Activated T-cell treated with anti-CD3 and anti-CD28 coated beads, Interleukin-2, amount 50 U/mL, for 72 hours (primary cell): ENCODE measurements at places on chromosomes 2 and 18.

DNA sequence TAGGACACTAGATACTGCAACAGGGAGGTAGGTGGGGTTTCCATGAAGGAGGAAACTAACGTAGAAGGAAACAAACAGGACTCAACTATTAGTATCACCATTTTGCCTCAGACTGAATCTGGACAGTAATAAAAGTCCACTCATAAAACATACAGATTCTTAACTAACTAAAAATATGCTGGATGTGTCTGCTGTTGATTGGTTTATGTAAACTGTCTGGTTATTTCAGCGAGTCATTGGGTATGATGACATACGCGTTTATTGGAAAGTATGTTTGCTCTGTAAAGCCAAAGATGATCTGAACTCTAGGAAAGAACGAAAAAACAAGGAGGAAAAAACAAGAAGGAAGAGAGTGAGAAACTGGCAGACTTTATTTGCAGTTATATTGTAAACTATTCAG is 1816.1 kb upstream of the LRRTM1 start:
- no peak for DNase-seq

GRCh38 chr2:128813352-128814034 is 494.8 kb upstream of the HS6ST1 start:
- no peak for DNase-seq

- no peak for DNase-seq
Observed at GRCh38 chr2:116074161-116074560, 1631.7 kb downstream of the DPP10 start.

DNA sequence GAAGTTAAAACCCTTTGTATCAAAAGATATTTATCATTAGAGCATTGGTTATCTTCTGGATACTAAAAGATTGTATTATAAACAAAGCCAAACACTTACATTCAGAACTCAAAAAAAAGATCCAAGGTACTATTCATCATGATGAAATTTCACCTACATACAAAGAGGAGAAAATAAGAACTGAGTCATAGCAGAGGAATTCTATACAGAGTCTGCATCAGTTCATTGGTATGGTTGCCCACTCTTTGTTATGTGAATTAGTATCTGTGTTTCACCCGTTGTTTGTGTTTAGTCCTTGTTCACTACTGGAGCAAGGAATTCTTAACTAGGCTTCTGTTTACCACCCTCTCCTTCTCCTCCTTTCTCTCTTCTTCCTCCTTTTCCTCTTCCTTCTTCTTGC is 157.9 kb downstream of the LNPK start:
- DNase-seq: no peak

- DNase-seq: no peak
Observed at GRCh38 chr18:49685231-49685942, 123.5 kb downstream of the LIPG start.

- DNase-seq: no peak
Observed at GRCh38 chr2:238389988-238390589, 36.6 kb upstream of the ASB1 start.

- DNase-seq: no peak
Observed at GRCh38 chr2:228747483-228747882, 523.6 kb downstream of the PID1 start.

DNA sequence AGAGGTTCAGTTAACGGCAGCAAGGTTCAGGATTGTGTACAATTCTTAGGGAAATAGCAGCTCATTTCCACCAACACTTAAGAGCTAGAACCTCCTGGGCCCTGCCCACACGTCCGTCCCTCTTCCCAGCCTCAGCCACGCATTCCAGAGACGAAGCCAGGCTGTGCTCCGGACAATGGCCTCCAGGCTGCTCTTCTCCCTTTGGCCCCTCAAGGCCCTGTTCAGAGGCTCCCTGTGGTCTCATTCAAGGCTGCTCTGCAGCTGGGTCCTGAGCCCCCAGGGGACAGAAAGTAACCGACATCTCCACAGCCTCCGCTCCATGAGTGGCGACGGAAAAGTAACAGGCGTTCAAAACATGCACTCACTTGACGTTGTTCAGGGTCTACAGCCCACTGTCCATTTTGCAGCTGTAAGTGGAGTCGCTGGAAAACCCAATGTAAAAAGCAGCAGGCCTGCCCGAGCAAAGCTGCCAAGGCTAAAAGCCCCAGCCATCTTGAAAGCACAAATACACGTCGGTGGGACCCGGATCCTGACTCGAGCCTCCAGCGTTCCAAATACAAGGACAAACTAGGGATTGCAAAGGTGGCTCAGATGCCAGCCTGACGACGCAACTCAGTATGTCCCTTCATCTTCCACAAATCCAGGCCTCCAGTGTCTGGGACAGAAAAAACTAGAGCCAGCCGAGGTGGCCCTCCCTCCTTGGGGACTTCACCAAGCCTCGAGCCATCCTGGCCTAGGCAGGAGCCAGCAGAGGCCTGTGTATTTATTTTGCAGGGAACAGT is 76.9 kb downstream of the NDUFA10 start:
- DNase-seq: no peak

GRCh38 chr18:63470751-63471150 is 6.0 kb upstream of the SERPINB5 start:
- DNase-seq: no peak

DNA sequence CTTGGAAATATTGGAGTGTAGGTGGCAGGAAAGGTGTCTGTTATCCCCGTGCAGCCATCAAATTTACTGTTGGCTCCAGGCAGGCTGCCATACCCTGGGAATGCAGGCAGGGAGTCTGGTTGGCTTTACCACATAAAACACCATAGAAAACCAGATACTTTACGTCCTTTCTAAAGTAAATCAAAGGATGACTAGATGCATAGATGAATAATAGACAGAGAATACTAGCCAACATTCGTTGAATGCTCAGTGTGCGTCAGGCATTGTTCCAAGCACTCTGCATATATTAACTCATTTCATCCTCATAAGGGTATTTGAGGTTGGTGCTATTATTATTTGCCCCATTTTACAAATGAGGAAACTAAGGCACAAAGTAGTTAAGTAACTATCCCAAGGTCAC is 65.2 kb downstream of the VSNL1 start:
- no peak for DNase-seq

DNA sequence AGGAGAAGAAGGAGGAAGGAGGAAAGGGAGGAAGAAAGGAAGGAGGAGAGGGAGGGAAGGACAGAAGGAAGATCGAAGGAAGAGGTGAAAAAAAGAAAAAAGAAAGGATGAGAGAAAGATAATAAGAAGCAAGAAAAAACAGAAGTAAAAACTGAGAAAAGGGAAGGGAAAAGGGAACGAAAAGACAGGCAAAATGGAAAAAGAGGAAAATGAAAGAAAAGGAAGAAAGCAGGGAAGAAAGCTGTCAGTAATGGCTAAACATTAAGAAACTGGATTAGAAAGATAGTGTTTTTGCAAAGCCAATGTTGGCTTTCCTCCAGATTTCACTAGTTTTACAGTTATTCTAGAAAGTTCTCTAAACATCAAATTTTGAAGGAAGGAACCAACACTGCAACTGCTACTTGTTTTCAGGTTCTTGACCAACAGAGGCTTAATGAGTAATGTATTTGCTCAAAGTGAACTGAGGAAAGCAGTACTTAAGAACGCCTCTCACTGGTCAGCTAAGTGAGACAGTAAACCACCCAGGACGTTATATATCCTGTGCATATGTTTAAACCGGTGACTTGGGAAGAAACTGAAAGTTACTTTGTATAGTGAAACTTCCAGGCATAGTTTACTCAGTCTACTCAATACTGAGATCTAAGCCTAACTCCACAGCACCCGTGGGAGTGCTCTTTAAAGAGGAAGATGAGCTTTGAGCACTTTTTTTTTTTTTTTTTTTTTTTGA is 286.2 kb upstream of the TRIB2 start:
- peak; percentile 30 for DNase-seq

DNA sequence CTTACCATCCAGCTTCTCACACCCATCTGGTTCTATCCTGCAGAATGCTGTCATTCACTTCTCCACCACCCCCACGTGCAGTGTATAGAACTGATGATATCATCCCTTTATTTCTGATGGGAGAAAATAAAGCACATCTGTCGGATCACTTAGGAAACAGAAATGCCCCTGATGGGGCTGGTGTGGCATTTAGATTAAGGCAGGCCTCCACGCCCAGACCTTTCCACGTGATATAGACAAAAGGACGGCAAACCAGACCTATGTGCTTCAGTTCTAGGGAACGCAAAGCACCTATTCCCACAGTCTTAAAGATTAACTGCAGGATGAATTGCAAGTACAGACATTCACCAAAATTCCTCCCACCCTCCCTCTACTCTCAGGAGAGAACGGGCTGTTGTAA is 27.6 kb upstream of the CABLES1 start:
- no peak for DNase-seq
